ENCODE measurements at places on chromosomes 4 and X.

DNA sequence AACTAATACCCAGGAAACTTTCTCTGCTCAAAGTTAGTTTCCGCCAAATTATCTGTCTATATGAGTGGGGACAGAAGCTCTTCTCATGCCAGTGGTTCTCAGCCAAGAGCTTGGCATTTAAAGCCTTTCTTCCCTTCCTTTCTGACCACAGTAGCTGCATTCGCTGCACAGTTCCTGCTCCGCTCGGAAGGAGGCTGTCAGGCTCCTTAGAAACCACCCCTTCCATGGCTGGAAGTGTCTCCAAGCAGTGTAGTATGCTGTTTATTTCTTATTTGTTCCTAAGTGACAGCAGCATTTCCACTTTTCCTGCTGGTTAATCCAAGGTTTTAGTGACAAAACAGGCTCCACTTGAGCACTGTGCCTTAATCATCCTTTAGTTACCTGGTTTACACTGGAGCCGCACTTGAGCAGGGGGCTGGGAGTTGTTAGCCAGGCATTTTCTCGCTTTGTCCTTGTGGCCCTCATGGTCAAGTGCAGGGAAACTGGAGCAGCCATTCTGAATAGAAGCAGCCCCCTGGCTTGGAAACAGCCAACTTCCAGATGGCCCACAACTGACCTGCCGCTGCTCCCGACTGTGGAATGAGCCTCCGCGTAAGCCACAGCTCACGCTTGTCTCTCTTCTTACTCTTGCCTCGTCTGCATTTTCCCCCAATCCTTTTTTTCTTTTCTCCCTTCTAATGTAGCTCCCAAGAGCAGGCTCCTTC, 739.4 kb upstream of the TENM3 start:
- no peak for DNase-seq

DNA sequence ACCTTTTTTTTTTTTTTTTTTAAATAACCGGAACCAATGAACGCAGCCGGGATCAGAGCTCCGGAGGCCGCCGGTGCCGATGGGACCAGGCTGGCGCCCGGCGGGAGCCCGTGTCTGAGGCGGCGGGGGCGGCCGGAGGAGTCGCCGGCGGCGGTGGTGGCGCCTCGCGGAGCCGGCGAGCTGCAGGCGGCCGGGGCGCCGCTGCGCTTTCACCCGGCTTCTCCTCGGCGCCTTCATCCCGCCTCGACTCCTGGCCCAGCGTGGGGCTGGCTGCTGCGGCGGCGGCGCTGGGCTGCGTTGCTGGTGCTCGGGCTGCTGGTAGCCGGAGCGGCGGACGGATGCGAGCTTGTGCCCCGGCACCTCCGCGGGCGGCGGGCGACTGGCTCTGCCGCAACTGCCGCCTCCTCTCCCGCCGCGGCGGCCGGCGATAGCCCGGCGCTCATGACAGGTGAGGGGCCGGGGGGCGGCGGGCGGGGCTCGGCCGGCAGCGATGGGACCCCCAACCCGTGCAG, 337 bp downstream of the STIM2 start:
- no peak for DNase-seq

GRCh38 chr4:683982-684622, 4.8 kb downstream of the SLC49A3 start:
- DNase-seq: no peak

- DNase-seq: no peak
Measured at GRCh38 chr4:40846532-40846931, 96.8 kb downstream of the NSUN7 start.

GRCh38 chr4:76781698-76782595, 116.0 kb downstream of the SOWAHB start:
- no peak for DNase-seq

DNA sequence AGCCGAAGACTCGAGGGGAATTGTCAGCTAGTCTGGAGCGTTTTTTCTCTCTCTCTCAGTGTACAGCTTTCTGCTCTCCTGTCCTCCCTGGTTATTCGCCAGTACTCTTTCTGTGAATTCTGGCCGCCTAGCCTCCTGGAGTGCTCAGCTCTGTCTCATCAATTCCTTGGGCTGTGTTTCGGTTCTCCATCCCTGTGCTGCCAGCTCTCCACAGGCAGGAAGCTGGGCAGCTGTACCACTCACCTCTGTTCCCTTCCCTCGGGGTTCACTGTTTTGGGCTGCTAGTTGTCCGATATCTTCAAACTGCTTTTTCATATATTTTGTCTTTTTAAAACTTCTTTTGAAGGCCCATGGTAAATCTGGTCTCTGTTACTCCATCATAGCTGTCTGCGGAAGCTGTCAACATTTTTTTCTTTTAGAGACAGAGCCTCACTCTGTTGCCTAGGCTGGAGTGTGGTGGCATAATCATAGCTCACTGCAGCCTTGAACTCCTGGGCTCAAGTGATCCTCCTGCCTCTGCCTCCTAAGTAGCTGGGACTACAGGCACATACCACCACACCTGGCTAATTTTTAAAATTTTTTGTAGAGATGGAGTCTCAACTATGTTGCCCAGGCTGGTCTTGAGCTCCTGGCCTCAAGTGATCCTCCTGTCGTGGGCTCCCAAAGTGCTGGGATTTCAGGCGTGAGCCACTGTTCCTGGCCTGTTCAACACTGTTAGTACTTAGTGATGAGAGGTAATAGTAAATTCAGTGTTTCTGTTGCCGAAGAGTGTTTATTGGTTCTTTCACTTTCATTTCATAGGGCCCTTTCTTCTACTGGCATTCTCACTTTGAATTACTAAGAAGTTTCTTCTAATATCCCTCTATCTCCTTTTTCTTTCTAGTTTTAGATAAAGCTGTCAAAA, 18.6 kb downstream of the ZCCHC4 start:
- no peak for DNase-seq

- DNase-seq: peak; percentile 78
Measured at GRCh38 chrX:119852382-119853353, at the start of gene UPF3B. UPF3B (minus strand) TSS chrX:119852963; CDS start chrX:119852928, 35 bp downstream.

GRCh38 chr4:87406462-87406861, 15.5 kb upstream of the HSD17B11 start:
- no peak for DNase-seq

Data from SK-N-MC (cell line).